ENCODE measurements at places on chromosomes 4 and X.

DNA sequence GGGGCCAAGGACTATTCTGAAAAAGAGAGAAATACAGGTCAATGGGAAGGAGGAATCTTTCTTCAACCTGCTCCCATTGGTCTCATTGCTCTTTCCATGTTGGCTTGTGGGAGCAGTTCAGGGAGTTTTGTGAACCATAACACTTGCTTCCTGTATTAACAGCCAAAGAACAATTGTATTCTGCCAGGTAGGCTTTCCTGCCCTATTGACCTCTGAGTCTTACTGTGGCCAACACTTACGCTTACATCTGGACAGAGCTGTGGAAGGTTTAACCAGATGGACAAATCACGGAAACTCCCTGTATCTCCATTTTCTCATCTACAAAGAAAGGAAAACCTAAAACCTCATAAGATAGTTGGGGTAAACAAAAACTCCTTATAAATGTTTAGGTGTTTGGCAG is 30.7 kb downstream of the MID1IP1 start:
- DNase-seq: no peak

DNA sequence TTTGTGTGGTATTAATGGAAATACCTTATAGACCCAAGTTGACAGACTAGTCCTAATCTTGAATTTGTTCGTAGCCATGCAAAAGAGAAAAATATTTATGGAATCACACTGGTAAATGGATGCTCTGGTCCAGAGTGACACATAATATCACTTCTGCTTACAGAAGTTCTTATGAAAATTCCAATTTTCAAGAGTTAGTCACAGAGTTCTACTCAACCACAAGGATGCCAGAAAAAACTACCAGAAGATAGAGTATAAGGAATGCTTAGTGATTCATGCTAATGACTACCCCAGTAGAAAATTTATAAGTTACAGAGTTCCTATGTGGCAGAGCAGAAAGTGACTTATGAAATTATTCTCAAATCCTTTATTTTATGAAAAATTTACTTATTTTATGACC is 1384.8 kb downstream of the FAM133A start:
- no peak for DNase-seq

GRCh38 chr4:4422856-4423499 is 36.1 kb downstream of the NSG1 start:
- no peak for DNase-seq

- DNase-seq: no peak
These were observed 581.5 kb downstream of the STIM2 start for GRCh38 chr4:27442146-27442545.

DNA sequence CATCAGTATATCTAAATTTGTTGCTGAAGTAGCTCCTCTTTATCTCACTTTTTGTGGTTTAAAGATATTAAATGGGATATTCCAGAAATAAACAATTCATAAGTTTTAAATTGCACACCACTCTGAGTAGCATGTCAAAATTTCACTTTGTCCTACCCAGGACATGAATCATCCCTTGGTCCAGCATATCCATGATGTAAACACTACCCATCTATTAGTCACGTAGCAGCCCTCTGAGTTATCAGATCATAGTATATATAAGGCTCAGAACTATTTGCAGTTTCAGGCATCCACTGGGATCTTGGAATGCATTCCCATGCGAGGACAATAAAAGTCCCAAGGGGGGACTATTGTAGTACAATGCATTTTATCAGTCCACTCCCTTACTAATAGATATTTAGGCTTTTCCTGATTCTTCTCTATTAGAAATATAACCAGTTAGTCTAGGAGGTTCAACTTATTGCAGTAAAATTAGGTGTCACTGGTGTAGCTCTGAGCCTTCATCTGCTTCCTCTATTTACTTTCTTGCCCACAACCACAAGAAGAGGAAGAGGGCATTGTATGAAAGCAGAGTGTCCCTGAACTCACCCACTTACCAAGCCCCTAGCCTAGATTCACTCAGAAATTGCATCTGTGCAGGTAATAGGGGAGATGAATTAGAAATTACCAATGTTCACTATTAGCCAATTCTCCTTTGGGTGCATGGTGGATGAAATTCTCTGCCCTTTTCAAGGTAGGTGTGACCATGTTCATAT is 409.8 kb upstream of the GALNT7 start:
- DNase-seq: no peak

- DNase-seq: no peak
These were observed 21.4 kb downstream of the MAGEA1 start for GRCh38 chrX:153200462-153200861.

DNA sequence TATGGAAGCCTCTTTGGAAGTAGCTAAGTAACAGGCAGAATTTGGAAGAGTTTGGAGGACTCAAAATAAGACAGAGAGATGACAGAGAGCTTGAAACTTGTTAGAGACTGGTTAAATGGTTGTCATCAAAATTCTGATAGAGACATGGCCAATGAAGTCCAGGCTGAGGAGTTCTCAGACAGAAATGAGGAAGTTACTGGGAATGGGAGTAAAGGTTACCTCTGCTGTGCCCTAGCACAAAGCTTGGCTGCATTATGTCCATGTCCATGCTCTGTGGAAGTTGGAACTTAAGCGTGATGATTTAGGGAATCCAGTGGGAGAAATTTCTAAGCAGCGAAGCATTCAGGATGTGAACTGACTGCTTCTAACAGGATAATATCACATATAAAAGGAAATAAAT is 146.2 kb upstream of the NDST4 start:
- no peak for DNase-seq

- DNase-seq: no peak
These were observed at the start of gene LRAT for GRCh38 chr4:154743683-154744340. TSS of gene LRAT (plus strand) at chr4:154744000. CDS start at chr4:154744327, 327 bp downstream.

DNA sequence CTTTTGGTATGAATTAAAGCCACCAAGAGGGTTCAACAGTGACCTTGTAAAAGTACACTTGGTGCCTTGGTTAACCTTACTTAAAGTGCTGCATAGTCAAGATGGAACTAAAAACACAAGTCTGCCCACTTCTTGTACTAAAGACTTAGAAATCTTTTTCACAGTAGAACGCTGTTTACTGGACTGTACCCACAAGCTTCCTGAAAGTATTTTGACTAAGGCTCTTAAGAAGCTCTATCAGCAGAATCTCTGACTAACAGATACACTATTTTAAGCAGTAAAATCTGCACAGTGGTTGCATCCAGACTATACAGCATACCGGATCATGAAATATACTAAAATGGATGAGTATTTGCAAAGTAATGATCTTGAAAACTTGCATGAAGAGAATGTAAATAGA is 7.2 kb downstream of the RAB28 start:
- no peak for DNase-seq

GRCh38 chrX:133546441-133546840 is 131.2 kb upstream of the GPC4 start:
- no peak for DNase-seq

DNA sequence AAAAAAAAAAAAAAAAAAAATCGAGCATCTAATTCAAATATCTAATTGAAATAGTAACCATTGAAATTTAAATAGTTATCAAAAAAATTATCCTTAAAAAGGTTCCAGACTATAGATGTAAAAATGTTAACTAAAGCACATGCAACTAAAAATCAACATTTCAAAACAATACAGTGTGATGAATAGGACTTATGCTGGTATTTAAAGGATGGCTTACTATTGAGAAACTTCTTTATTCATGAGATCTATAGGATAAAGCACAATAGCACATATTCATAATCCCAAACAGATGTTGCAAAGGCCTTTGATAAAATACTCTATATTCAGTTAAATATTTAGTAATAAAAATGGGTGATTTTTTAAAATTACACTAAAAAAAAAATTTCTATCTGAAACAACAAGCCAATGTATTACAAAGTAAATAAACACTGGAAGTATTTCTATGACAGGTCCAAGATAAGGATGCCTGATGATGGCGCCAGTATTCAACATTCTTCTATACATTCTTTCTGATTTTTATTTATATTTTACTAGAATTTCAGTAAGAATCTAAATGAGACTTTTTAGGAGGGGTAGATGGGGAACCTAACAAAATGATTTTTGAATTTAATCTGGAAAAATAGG is 26.3 kb downstream of the DCLK2 start:
- no peak for DNase-seq

DNA sequence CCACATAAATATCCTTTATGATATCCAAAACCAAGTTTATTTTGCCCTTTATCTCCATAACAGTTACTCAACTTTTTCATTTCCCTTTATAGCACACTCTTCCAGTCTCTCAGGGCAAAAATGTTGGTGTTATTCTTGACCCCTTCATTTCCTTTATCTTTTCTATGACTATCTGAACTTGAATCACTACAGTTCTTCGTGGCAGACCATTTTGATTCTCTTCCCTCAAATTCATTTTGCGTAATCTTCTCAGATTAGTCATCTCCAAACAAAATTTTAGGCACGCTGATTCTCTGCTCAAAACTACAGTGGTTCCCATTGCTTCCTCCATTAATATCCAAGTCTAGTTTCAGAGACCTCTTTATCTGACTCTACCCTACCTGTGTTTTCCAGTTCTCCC is 26.1 kb downstream of the RUFY3 start:
- DNase-seq: no peak

- DNase-seq: no peak
These were observed 361.9 kb downstream of the ARHGAP24 start for GRCh38 chr4:85836588-85837438.

- no peak for DNase-seq
These were observed 231.5 kb upstream of the DIAPH2 start for GRCh38 chrX:96453139-96453538.

DNA sequence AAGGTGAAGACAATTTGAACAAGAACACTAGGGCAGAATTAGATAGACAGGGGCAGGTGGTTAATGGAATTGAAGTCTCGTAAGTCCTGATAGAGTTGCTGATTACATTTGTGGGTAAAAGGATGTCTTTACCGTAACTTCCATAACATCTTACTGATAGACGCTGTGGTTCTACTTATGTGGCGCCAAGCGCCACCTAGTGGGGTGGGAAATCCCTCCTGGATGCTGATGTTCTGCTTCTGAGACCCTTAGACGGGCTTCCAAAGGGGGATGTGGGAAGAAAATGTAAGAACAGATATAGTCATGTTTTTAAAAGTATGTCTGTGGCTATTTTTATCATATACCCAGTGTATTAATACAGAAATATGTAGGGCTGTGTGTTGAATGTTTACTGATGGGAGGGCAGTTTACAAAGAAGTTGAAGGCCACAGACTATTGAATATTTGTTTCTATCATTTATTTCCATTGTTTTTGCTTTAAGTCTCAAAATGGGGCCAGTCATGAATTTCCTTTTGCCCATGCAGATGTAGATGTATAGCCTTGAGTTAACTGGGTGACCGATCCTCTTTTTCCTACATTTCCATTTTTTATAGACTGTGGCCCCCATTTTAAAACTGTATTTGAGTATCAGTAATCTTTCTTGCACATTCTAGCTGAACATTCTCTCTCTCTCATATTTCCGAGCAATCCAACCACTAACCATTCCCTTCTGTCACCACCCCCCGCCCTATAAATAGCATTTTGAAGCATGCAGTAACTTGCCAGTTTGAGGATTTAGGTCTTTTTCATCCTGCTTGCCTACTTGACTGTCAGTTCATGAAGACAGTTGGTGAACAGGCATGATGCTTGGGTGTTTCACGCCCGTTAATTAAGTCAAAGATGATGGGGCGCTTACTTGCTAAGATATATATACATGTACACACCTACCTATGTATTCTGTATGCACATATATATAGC is 12.1 kb upstream of the TLR8 start:
- DNase-seq: peak; percentile 2

- no peak for DNase-seq
These were observed 79.5 kb downstream of the HMGB2 start for GRCh38 chr4:173254646-173255045.

- DNase-seq: no peak
These were observed 748.9 kb upstream of the MAGEB2 start for GRCh38 chrX:29466456-29466855.

DNA sequence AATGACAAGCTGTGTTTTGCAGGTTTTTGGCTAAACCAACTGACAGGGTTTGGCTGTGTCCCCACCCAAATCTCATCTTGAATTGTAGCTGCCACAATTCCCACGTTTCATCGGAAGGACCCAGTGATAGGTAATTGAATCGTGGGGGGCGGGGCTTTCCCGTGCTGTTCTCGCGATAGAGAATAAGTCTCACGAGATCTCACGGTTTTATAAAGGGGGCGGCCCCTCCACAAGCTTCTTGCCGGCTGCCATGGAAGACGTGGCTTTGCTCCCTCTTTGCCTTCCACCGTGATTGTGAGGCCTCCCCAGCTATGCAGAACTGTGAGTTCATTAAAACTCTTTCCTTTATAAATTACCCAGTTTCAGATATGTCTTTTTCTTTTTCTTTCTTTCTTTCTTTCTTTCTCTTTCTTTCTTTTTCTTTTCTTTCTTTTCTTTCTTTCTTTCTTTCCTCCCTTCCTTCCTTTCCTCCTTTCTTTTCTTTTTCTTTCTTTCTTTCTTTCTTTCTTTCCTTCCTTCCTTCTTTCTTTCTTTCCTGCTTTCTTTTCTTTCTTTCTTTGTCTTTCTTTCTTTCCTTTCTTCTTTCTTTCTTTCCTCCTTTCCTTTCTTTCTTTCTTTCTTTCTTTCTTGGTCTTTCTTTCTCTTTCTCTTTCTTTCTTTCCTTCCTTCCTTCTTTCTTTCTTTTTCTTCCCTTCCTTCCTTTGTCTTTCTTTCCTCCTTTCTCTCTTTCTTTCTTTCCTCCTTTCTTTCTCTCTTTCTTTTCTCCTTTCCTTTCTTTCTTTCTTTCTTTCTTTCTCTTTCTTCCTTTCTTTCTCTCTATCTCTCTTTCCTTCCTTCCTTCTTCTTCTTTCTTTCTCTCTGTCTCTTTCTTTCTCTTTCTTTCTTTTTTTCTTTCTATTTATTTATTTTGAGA is 54.8 kb downstream of the SHOX start:
- DNase-seq: no peak

DNA sequence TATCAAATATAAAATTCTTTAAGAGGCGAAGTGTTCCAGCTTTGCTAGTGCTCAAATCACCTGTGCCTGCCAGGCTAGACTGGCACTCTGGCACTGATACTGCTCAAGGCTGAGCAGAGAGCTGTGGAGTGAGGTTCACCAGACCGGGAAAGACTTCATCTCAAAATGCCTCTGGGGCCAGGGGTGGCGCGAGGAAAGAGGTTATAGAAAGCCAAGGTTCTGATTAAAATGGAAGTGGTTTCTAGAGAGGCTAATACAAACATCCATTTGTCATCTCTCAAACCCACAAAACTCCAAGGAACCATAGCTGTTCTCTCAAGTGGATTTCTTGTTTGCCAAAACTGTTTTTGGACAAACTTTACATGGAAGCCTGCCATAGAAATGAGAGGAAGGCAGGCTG is 41.5 kb downstream of the F11 start:
- no peak for DNase-seq

DNA sequence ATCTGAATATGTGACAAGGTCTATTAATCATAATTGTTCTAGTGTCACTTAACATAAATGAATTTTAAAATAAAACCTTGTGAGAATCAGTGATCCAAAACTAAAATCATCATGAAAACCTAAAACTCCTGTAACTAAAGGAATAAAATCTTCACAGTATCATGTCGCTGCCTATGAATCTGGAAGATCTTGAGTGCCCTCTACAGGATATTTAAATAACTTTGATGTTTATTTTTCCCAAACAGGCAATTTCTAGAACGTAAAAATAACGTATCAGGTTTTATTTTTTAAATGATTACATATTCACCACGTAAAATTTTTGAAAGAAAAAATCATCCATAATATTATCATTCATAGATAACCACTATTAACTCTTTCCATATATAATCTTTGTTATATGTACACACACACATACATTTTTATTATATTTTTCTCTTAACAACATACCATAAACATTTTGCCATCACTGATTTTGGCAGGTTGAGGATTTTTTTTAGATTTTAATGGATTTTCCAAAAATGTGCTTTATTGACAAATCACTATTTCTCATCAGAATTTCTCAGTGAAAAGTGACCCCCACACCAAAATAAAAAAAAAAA is 79.6 kb downstream of the COMMD8 start:
- no peak for DNase-seq

Data from stimulated activated CD8-positive, alpha-beta memory T cell treated with anti-CD3 and anti-CD28 coated beads, Interleukin-4, amount 100 ng/mL, for 1 hour (primary cell).